SW 1271 (cell line): ENCODE measurements at places on chromosomes 5 and 9.

DNA sequence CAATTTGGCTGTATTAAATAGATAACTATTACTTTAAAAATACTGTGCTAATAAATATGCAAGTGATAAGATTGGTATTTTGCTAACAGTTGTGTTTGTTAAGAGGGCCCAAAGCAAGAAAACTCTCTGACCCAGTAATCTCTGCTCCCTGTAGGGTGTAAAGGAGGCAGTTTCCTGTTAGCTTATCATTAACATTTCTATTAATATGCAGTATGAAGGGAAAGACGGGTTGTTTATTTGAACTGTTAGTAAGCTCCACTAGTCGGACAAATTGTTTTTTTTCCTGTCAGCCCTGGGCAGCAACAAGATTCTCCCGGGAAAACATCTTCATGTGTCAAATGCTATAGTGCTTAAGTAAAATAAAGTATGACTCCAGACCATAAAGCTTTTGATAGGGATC lies 35.6 kb downstream of the ERP44 start:
- DNase-seq = no peak

- DNase-seq = no peak
Observed at GRCh38 chr9:76114144-76114543, 223.7 kb downstream of the PCSK5 start.

GRCh38 chr5:156331181-156331580 lies 4.2 kb downstream of the SGCD start:
- no peak for DNase-seq

DNA sequence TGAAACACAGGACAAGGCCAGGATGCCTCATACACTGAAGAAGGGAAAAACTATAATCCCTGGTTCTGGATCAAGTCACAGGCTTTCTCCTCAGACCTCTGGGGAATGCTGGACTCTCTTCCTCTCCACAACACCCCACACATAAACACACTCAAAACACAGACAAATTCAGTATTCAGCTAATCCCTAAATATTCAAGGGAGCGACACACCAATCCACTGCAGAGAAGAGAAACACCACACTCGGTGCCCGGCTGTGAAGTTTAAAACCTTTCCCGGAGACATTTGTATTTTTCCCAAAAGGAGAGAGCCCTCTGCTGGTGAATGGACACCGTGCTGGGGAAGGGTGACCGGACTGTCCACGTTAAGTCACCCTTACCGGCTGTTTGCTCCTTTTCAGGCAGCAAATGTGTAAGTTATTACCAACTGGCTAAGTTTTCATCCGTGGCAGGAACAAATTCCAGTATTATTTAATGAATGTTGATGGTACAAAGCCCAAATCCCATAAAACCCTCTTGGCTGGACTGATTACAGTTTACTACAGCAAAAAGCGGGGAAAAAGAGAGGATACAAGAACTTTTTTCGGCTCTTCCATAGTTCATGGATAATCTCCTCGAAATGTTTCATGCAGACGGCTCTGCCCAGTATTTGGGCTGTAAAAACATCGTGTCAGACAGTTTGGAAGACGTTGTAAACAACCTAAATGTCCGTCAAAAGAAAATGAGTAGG lies 130.9 kb upstream of the SLC30A5 start:
- peak; percentile 59 for DNase-seq

GRCh38 chr5:134451936-134452505 lies 40.3 kb upstream of the CDKN2AIPNL start:
- no peak for DNase-seq

DNA sequence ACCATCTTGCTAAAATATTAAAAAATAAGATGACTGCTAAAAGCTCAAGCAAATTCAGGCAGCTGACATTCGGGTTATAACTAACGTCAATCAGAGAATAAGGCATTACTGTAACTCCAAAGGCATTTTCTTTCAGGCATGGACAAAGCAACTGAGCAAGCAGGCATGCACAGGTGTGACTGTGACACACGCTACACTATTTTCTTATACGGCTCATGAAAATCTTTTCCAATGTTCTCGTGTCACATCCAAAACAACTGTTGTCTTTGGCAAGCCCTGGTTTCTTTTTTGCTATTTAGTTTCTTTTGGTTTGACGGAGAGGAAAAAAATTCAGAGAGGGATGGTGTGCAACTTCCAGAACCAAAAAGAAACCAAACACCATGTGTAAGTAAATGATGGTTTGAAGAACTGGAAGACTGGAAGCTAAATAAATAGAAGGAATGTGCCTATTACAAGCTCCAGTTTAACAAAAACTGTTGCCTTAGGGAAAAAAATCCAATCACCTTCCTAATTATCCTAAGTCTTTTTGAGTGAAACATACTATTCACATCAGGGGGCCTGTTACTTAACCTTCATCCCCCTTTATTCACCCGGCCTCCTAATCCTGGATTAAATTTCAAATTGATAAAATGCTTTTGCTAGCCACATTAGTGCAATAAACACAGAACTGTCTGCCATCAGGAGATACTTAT lies 277.6 kb downstream of the PSAT1 start:
- no peak for DNase-seq

DNA sequence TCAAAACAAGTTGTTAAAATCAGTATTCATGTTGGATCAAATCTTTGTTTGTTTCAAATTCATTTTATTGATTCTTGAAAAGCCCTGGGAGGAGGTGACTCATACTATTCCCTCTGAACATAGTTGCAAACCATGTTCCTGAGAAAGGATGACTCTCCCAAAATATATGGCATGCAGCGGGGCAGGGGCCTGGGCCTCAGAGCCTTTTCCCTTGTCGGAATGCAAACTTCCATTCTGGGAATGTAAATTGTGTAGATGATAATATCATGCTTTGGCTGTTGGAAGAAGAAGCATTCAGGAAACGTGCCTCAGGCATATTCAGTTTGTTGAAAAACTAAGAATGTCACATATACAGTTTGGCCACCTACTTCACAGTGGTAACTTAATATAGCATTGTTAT lies 242.0 kb downstream of the AUH start:
- no peak for DNase-seq

GRCh38 chr5:176447591-176447977 lies 601 bp upstream of the FAF2 start:
- no peak for DNase-seq

DNA sequence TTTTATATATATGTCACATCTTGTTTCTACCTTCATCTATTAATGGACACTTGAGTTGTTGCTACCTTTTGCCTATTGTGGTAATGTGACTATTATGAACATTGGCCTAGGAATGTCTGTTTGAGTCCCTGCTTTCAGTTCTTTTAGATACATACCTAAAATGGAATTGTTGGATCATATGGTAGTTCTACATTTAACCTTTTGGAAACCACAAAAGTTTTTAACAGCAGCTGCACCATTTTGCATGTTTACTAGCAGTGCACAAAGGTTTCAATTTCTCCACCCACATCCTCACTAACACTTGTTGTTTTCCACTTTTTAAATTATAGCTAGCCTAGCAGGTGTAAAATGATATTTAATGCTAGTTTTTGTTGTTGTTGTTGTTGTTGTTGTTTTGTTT lies 88.4 kb downstream of the GALNT10 start:
- DNase-seq = no peak

- no peak for DNase-seq
Observed at GRCh38 chr9:126432659-126433058, 106.0 kb downstream of the MVB12B start.

GRCh38 chr5:107809201-107810034 lies 138.7 kb upstream of the EFNA5 start:
- no peak for DNase-seq

DNA sequence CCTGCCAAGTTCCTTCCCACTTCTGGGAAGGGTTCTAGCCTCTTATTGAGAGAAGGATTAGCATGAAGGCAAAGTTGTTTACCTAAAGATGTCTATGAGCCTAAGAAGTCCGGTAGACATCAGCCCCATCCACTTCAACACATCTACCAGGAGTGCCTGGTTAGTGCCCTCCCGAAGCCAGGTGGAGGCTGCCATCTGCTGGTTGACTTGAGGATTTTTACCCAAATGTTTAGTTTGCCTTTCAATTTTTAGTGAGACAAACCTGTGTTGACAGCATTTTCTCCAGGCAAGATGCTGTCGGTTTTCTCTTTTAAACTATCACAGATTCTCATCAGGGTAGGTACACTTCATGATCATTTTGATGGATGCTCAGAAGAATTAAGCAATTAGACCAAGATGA lies 83.6 kb upstream of the TNFSF8 start:
- DNase-seq = no peak

- no peak for DNase-seq
Observed at GRCh38 chr9:77885104-77885672, 146.4 kb downstream of the GNAQ start.

- no peak for DNase-seq
Observed at GRCh38 chr9:6247266-6247665, 31.7 kb downstream of the IL33 start.

GRCh38 chr5:52784737-52785136 lies 3.0 kb upstream of the ITGA1 start:
- DNase-seq = no peak

DNA sequence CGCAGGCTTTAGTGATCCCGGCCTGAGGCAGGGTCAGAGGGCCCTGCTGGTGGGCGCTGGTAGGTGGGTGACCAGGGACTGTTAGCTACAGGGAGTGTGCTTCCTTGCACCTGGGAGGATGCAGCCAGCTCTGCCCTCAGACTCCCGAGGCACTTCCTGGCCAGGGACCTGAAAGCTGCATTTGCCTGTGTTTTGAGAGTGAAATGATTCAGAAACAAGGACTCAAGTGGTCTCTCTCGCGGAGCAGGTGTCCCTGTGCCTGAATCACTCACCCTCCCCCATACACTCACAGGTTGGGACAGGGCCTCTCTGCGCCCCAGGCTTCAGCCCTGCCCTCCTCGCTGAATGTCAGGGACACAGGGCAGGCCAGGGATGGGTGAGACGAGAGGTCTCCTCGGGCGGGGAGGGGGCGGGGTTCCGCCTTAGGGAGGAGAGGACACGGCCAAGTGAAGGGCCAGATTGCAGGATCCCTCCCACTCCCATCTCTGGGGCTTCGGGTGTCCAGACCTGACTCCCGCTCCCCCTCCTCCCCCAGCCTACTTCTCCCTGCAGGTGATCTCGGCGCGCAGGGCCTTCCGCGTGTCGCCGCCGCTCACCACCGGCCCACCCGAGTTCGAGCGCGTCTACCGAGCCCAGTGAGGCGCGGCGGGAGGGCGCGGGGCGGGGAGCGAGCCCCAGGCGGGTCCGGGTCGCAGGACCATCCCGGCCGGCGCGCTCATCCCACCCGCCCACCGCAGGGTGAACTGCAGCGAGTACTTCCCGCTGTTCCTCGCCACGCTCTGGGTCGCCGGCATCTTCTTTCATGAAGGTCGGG lies 1.5 kb downstream of the LTC4S start:
- DNase-seq = no peak

GRCh38 chr5:44372028-44372427 lies 17.2 kb downstream of the FGF10 start:
- DNase-seq = no peak

DNA sequence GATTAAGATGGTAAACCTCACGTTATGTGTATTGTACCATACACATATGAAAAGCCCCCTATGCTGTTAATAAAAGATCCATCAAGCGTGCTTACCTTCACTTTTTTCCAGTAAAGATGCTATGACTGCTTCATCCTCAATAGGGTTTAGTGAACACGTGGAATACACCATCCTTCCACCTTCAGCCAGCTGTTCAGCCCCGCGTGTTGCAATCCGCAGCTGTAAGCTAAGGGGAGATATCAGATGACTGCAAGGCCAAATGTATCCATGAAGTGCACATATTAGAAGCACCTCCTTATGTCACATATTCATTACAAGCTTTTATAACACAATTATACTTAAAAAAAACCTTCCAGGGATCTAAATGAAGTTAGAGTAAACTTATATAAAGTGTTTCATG lies 16.2 kb downstream of the NSUN2 start:
- DNase-seq = no peak

DNA sequence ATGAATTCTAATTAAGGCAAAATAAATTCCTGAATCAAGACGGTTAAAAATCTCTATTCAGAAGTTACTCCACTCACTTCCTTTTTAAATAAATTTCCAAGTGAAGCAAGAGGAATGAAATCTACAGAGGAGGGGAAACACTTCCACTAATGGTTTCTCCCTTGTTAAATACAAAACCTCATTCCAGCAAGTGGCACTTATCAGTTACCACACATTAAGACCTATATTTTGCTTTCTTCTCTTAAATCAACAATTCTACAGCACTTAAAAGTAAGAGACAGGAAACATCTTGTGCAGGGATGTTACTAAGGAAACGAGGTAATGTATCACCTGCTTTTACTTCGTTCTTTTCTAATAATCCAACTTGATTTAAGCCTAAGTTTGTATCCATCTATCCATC lies 172.6 kb downstream of the RAPGEF6 start:
- no peak for DNase-seq
